ENCODE measurements at places on chromosomes 1 and 21.

GRCh38 chr1:78275456-78275855, 215.3 kb upstream of the PTGFR start:
- no peak for DNase-seq

DNA sequence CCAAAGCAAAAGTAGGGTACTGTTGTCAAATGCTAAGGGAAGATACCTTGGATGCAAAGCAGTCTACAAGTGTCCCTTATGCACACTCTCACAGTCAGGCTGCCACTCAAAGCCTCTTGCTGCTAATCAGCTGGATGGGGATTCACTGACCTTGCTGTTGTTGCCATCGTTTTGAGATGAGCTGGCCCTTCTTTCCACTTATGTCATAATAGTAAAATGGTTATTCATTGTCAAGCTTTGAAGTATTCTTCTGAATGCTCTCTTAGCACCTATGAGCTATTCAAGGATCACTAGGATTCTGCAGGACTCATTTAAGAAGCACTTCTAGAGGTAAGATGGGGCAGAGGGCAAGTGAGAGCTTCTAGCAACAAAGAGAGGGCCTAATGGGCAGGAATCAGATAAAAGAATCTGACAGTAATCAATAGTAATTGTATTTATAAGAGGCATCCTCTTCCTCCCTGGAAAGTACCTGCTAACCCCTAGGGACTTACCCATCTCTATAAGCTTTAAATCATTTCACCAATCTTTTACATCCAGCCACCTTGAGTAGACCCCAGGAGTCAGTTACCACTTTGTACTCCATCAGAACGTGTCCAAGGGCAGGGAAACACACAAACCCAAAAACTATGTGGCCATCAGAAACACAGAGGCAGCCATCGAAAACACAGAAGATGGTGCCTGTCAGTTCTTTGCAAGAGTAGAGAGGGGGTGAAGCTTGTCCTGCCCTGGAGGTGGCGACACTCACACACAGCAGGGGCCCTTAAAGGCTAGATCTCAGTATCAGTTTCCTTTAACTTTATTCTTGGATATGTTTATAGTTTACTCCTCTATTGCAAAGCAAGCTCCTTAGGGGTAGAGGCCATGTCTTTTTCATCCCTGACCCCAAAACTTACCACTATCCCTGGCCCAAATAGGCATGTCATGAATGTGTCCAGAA, 103.7 kb upstream of the NFIA start:
- DNase-seq: peak; percentile 83

DNA sequence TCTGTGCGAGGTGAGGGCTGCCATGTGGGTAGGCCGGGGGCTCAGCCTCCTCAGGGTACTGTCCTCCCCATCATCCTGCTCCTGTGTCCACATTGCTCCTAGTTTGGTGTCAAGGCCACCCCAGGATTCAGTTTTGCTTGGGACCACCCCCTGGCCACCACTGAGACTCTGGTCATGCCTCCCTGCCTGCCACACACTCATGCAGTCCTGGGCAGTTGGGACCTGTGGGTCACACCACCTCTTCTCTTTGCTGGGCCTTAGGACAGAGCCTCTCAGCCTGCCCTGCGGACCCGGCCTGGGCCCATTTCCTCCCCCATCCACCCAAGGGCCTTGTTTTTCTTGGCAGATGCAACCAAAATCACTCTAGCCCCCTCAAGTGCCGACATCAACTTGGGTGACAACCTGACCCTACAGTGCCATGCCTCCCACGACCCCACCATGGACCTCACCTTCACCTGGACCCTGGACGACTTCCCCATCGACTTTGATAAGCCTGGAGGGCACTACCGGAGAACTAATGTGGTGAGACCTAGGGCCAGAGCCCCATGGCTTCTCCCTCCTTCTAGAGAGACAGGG, 19.4 kb downstream of the TMEM81 start:
- no peak for DNase-seq

DNA sequence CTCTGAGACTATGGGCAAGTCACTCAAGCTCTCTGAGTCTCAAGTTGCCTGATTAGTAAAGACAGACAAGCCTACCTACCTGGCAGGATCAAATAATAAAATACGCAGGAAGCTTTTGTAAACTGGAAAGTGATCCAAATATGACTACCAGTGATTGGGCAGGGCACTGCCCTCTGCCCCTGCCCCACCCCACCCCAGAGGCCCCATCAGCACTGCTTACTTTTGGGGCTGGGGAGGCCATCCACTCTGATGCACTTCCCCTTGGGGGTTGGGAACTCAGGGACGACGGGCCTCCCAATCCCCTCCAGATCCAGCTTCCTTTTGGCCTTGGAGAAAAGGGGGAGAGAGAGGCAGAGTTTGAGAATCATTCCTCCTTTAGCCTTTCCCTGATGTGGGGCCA, 6.9 kb downstream of the E2F2 start:
- no peak for DNase-seq
